ENCODE measurements at places on chromosomes 5 and 9.

GRCh38 chr9:110808599-110808980, 140.0 kb downstream of the MUSK start:
- no peak for DNase-seq

GRCh38 chr9:2053883-2054845, 39.0 kb downstream of the SMARCA2 start:
- DNase-seq, result peak; percentile 61

DNA sequence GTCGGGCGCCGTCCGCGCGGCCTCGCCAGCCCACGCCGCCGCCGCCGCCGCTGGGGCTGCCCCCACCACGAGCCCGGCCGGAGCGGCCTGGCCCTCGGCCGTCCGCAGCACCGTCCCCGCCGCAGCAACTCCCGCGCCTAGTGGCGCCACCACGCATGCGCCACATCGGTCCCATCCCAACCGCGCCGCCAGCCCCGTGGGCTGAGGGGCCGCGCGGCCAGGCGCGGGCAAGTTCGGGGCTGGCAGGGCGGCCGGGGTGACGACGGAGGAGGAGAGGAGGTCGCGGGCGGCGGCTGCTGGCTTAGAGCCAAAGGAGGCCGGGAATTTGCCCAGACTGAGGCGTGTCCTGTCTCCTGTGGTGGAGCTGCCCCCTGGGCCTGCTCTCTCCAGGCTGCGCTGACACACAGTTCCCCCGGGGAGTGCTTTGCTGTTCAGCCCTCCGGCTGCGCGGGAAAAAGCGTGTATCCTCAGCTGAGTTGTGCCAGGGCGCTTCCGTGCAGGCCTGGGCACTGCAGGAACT, at the start of gene TUSC1:
TSS of gene TUSC1 (minus strand) at position 298 of the 520 bp plus-strand sequence. CDS start at position 166, 132 bp downstream.
- no peak for DNase-seq

- no peak for DNase-seq
These were observed 89.9 kb downstream of the ARL15 start for GRCh38 chr5:54220230-54221040.

DNA sequence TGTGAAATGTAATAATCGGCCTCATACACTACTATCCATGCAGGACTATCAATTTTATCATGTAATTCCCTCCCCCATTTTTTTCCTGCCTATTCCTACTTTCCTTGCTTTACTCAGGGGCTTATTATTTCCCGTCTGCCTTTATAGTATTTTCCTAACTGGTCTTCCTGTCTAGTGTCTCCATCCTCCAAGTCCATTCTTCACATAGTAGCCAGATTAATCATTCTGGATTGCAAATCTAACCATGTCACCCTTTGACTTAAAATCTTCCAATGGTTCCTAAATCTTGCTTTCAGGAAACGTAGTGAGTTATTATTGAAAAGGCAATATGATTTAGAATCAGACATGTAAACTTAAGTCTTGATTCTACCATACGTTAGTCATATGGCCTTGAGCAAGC, 307.4 kb upstream of the HAPLN1 start:
- DNase-seq, result no peak

DNA sequence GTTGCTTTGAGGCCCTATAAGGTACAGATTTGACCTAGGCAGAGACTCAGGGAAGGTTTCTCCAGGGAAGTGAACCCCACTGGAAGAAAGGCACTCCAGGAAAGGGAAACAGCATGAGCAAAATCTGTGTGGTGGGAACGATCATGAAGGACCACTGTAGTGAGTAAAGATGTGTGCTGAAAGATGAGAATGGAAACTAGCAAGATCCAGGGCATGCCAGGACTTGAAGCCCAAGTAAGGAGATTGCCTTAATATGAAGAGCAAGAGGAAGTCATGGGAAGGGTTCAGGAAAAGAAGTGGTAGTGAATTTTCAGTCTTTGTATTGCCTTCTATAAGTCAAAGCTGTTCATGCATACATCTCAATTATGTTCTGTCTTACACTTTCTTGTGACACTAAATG, 55.2 kb upstream of the SLIT3 start:
- no peak for DNase-seq

DNA sequence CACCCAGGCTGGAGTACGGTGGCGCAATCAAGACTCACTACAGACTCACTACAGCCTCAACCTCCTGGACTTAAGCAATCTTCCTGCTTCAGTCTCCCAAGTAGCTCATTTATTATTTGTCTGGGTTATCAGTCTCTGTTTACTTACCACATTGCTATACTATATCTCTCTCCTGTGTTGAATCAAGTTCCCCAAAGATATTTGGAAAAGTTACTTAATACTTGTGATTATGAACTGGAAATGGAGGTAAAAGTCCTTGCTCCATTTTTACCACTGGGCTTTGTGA, 55.6 kb downstream of the ANGPTL2 start:
- no peak for DNase-seq

Data from T follicular helper cell (primary cell).